AG08396 (cell line): ENCODE measurements at places on chromosomes 2 and 18.

DNA sequence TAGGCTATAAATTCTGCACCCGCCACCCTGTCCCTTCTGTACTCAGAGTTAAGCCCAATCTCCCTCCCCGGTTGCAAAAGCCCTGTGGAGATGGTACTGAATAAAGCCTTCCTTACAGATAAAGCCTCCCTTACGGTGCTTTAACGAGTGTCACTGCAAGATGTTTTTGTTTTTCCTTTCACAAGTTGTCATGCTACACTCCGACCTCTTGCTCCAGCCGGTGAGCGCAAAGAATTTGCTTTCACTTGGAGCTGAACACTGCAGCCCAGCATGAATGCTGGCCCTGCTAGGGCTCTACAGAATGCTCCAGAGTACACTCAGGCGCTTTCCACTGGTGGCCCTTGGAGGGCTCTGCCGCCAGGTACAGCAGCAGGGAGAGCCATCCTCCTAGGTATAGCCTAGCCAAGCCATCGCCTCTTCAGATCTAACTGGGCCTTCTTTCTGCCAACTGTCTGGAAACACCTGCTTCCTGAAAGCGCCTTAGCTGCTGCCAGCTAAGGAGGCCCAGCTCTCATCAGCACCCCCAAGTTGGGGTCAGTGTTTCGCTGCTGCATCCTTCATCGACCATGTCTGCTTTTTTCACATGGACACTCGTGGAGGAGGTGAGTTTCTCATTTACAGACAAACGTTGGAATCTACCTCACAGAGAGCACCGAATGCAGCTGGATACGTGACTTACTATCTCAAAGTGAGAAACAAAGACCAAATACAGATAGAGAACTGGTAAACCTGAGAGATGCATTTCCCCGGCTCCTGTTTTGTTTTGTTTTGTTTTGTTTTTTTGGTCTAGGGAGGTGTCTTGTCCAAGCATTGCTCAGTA lies 13.4 kb upstream of the CREG2 start:
- DNase-seq = no peak

- no peak for DNase-seq
These were observed 14.1 kb upstream of the GPR55 start for GRCh38 chr2:230939066-230939591.

GRCh38 chr2:196448407-196449079 lies 191.0 kb upstream of the CCDC150 start:
- no peak for DNase-seq

DNA sequence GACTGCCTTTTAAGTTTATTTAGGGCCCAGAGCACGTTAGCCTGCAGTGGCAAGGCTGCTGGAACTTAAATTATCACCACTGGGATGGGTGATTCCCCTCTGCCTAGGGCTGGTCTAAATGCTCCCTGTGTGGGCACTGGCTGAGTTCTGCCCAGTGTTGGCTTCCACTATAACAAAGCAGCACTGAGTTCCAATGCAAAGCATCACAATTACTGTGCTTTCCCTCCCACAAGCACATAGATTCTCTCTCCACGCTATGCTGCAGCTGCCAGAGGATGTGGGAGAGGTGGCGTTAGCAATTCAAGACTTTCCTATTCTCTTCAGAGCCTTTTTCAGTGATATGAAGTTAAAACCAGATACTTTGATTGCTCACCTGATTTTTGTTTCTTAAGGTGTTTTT lies 328.9 kb upstream of the DDX18 start:
- no peak for DNase-seq
